ENCODE measurements at places on chromosomes 4 and X. TPM values are rescaled to one million over a fixed set of nuclear protein-coding genes. Genes with fewer than 3 reads are reported as not detected.

DNA sequence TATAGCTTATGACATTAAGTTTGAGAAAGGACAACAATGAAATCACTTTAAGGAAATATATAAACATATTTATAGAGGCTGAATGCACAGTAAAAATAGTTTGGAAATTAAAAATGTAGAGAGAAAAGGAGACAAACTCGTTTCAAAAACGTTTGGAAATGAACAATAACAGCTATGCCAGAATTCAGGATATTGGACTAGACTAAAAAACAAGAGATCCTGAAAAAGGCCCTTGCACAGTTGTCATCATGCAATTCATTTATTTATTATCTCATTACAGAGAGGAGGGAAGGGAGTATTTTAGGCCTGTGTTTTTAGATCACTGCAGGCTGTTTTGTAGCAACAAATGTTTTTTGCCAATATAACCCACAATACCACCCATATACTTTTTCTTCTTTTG is 527.2 kb downstream of the ADGRL3 start:
- H3K27me3 ChIP-seq = no peaks in the 10 kb centered on the region
- no peak overlapping the region for H3K4me3 ChIP-seq
- no peaks in the 10 kb centered on the region for H3K4me1 ChIP-seq
- H3K36me3 ChIP-seq = no peaks in the 10 kb centered on the region
- H3K27ac ChIP-seq = no peak overlapping the region
- no peak for DNase-seq

- H3K36me3 ChIP-seq = no peaks in the 10 kb centered on the region
- DNase-seq = no peak
- H3K27me3 ChIP-seq = no peaks in the 10 kb centered on the region
Observed at GRCh38 chr4:24765376-24765988, 29.9 kb upstream of the SOD3 start.

GRCh38 chr4:69984030-69984443 is 11.7 kb upstream of the STATH start:
- no peak overlapping the region for H3K4me3 ChIP-seq
- H3K27me3 ChIP-seq = no peaks in the 10 kb centered on the region
- no peak for DNase-seq
- H3K4me1 ChIP-seq = no peaks in the 10 kb centered on the region

DNA sequence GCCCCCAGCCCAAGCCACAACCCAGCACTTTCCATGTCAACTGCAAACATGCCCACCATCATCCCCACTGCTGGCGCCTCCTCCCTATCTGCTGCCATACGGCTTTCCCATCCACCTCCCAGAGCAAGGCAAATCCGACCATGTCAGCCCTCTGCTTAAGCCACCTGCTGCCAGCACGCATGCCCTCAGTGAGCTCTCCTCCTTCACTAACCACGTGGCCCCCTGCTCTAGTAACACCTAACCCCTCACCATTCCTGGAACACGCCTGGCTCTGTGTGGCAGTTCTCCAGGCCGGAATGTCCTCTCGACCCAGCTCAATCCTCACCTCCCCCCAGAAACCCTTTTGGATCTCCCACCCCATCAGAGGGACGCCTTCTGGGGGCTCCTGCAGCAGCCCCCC is 17.4 kb downstream of the BCAP31 start:
- H3K27me3 ChIP-seq = no peaks in the 10 kb centered on the region
- H3K4me1 ChIP-seq = no peaks in the 10 kb centered on the region
- no peak overlapping the region for H3K27ac ChIP-seq
- H3K36me3 ChIP-seq = peaks cover 6% of the 10 kb centered on the region
- no peak overlapping the region for H3K4me3 ChIP-seq
- no peak for DNase-seq

The PAGE1 gene
- not detected for total RNA-seq

DNA sequence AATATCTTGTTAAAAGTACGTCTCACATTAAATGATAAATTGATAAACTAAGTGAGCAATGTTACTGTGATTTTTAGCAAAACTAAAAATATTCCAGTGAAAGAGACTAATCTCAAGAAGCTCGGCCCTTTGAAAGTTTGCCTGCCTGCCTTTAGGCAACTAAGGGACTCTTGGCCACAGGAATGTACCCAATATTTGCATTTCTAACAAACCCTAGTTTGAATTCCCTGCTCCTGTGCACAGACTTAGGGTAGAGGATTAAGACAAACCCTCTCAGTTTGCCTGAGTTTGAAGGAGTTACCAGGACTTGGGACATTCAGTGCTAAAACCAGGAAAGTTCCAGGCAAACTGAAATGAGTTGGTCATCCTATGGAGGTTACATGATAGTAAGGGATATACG is 157.1 kb downstream of the SCFD2 start:
- H3K27ac ChIP-seq = no peak overlapping the region
- H3K4me3 ChIP-seq = no peak overlapping the region
- no peaks in the 10 kb centered on the region for H3K36me3 ChIP-seq
- no peaks in the 10 kb centered on the region for H3K27me3 ChIP-seq
- no peaks in the 10 kb centered on the region for H3K4me1 ChIP-seq

GRCh38 chrX:42748067-42748850 is 29.7 kb downstream of the PPP1R2C start:
- H3K27ac ChIP-seq = no peak overlapping the region
- no peaks in the 10 kb centered on the region for H3K27me3 ChIP-seq
- no peak overlapping the region for H3K4me3 ChIP-seq
- H3K4me1 ChIP-seq = no peaks in the 10 kb centered on the region
- H3K36me3 ChIP-seq = no peaks in the 10 kb centered on the region
- no peak for DNase-seq

- H3K36me3 ChIP-seq = no peaks in the 10 kb centered on the region
- DNase-seq = no peak
- no peak overlapping the region for H3K4me3 ChIP-seq
- H3K27me3 ChIP-seq = no peaks in the 10 kb centered on the region
Observed at GRCh38 chrX:79161655-79162054, 17.2 kb downstream of the GPR174 start.

GRCh38 chr4:110501826-110502225 is 25.9 kb downstream of the ENPEP start:
- H3K36me3 ChIP-seq = no peaks in the 10 kb centered on the region
- no peak overlapping the region for H3K4me3 ChIP-seq
- no peak for DNase-seq
- H3K27ac ChIP-seq = no peak overlapping the region
- H3K27me3 ChIP-seq = no peaks in the 10 kb centered on the region

- H3K27me3 ChIP-seq = no peaks in the 10 kb centered on the region
- DNase-seq = no peak
- no peaks in the 10 kb centered on the region for H3K36me3 ChIP-seq
- H3K27ac ChIP-seq = no peak overlapping the region
Observed at GRCh38 chr4:100933628-100934027, 413.7 kb downstream of the PPP3CA start.

GRCh38 chr4:153527690-153528089 is 61.5 kb downstream of the TMEM131L start:
- peak; percentile 43 for DNase-seq
- H3K4me1 ChIP-seq = peaks cover 3% of the 10 kb centered on the region
- H3K4me3 ChIP-seq = no peak overlapping the region
- H3K36me3 ChIP-seq = no peaks in the 10 kb centered on the region
- no peaks in the 10 kb centered on the region for H3K27me3 ChIP-seq
- H3K27ac ChIP-seq = no peak overlapping the region

The DYNLT3 gene
- 32.2 TPM for total RNA-seq

The POLN gene
- 0.21 TPM for total RNA-seq

- H3K27me3 ChIP-seq = no peaks in the 10 kb centered on the region
- DNase-seq = no peak
- no peak overlapping the region for H3K4me3 ChIP-seq
Observed at GRCh38 chrX:12868747-12869146, 1.9 kb downstream of the TLR7 start.

The FRMD7 gene
- not detected for total RNA-seq

The DDIT4L gene
- total RNA-seq = 4.8 TPM

- no peaks in the 10 kb centered on the region for H3K36me3 ChIP-seq
- DNase-seq = no peak
- H3K27ac ChIP-seq = no peak overlapping the region
- no peak overlapping the region for H3K4me3 ChIP-seq
- H3K4me1 ChIP-seq = no peaks in the 10 kb centered on the region
- no peaks in the 10 kb centered on the region for H3K27me3 ChIP-seq
Observed at GRCh38 chr4:5469861-5470260, 238.5 kb downstream of the EVC2 start.

DNA sequence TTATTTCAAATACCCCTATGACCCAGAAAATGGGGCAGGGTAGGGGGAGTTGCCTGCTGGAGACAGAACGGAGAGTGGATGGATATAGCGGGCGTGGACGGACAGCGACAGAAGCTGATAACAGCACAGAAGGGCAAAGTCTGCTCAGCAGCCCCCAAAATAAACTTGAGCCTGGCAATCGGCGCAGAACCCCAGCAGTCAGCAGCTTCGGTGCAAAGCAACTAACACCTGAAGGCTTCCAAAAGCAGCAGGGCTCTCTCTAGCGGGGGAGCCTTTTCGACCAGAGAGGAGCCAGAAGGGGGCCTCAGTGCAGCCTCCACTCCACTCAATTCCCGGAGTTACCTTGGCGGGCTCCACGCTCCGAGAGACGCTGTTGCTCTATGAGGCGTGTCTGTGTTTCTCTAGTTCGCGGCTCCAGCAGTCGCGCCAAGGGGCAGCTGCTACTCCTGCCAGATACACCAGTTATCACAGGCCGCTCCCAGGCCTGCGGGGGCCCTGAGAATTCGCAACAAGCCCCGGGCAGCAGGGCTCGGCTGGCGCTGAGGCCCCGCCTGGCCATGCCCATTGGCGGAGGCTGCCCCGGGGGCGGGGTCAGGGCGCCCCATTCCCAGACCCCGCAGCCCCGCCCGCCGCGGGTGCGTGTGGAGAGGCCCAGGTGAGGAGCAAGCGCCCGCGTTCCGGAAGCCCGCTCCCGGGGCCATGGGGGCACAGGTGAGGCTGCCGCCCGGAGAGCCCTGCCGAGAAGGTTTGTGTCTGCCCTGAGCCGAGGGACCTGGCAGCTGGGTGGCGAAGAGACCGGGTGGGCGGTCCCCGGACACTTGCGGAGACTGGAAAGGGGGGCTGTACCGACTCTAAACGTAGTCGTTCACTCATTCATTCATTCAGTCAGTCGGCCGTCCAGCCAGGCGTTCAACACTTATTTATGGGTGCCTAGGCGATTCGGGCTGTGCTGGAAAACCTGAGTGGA is at the start of the genes CNGA1 and NIPAL1:
TSS of gene CNGA1 (minus strand) at position 541 of the 967 bp plus-strand sequence. CDS start 63,992 bp downstream, outside the sequence.
TSS of gene NIPAL1 (plus strand) at position 632 of the 967 bp plus-strand sequence. CDS start at position 700, 68 bp downstream.
- DNase-seq = no peak
- peaks cover 2% of the 10 kb centered on the region for H3K4me1 ChIP-seq
- H3K4me3 ChIP-seq = peak within 1 kb of the TSS; percentile 61
- H3K36me3 ChIP-seq = no peaks in the 10 kb centered on the region
- peak within 1 kb of the TSS; percentile 23 for H3K27ac ChIP-seq

- H3K4me1 ChIP-seq = no peaks in the 10 kb centered on the region
- no peak overlapping the region for H3K27ac ChIP-seq
- H3K36me3 ChIP-seq = no peaks in the 10 kb centered on the region
- H3K27me3 ChIP-seq = no peaks in the 10 kb centered on the region
Observed at GRCh38 chr4:92198711-92199110, 105.1 kb upstream of the GRID2 start.

DNA sequence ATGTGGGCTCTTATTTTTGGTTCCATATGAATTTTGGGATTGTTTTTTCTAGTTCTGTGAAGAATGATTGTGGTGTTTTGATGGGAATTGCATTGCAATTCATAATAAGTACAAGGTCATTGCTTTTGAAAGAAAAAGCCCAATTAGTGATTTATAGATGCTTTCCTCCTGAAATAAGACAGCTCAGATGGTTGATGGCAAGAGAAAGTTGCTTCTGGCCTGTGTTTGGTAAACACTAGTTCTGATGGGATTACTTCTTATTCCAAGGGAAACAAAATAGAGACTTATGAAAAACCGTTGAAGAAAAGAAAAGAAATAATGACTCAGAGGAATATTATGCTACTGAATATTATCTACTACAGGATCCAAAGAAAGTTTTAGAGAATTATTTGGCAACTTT is 144.9 kb downstream of the SPANXA1 start:
- H3K4me3 ChIP-seq = no peak overlapping the region
- H3K27me3 ChIP-seq = no peaks in the 10 kb centered on the region
- H3K4me1 ChIP-seq = no peaks in the 10 kb centered on the region
- H3K27ac ChIP-seq = peak overlapping the region; percentile 17

The ADGRL3 gene
- 22.2 TPM for total RNA-seq
